ENCODE measurements at places on chromosomes 11 and 22.

- DNase-seq: no peak
These were observed 384.6 kb downstream of the BUD13 start for GRCh38 chr11:116388146-116388545.

DNA sequence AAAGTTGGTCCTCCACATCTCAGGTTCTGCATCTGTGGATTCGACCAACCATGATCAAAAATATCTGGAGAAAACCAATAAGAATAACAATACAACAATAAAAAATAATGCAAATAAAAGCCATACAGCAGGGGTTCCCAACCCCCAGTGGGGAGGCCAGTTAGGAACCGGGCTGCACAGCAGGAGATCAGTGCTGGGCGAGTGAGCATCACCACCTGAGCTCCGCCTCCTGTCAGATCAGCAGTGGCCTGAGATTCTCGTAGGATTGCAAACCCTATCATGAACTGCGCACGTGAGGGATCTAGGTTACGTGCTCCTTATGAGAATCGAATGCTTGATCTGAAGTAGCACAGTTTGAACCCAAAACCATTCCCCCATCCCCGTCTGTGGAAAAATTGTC is 25.4 kb upstream of the MYO18B start:
- no peak for DNase-seq

- no peak for DNase-seq
These were observed 2.4 kb downstream of the MAPK1 start for GRCh38 chr22:21865041-21865440.

- no peak for DNase-seq
These were observed 389 bp upstream of the CASP12 start for GRCh38 chr11:104898685-104899013.

Measured in stimulated activated CD8-positive, alpha-beta memory T cell treated with anti-CD3 and anti-CD28 coated beads, Interleukin-15, amount 100 ng/mL, for 4 hours (primary cell).